ENCODE measurements at places on chromosomes 7 and 10.

GRCh38 chr10:124176349-124177179 lies 83.2 kb upstream of the CHST15 start:
- no peak for DNase-seq

DNA sequence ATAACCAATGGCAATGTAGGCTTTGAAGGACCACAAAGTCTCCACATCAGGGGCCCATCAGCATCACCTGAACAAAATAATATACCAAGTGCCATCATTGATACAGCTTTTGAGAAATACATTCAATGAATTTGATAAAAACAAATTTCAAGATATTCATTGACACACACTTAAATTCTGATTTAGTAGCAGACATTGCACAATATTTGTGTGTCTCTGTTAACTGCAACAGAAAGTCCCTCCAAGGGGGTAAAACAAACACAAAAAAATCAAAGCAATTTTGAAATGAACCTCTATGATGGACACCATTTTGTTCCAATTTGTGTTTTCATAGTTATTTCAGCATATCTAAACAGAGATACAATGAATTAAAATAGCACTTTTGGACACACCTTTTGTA lies 86.8 kb upstream of the RSU1 start:
- DNase-seq = no peak

DNA sequence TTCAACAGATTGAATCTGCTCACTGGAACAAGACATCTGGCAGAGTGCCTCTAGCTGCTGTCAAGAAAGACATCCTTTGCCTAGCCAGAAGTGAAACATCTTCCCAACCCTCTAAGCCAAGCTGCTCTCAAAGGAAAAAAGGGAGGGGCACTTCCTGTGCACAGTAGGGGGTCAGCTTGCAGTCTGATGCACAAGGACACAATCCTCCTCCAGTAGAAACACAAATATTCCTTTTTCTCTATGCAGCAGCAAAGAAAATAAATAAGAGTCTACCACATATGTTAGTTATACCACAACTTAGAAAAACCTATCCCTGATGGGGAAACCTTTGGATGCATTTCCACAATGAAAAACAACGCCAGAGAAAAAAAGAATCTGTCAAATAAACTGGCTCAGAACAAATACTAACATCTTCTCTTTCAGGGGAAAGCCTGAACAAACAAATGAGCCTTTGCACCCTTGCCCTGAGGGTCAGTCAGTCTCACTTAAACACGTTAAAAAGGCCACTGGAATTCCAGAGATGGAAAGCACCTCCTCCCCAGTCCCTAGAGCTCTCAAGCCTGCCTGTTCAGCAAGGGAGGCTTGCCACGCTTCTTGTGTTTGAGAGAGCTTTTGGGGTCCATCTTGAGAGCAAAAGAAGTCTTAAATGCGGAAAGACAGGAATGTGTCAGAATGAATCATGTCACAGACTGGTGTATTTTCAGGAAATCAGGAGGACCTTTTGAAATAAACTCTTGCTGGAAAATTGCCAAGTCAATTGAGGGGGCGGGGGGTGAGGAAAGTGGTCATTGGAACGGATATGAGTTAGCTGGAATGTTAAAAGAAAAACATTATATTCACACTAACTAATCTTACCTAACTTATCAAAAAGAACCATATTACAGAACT lies 7.5 kb downstream of the LAMB1 start:
- no peak for DNase-seq

DNA sequence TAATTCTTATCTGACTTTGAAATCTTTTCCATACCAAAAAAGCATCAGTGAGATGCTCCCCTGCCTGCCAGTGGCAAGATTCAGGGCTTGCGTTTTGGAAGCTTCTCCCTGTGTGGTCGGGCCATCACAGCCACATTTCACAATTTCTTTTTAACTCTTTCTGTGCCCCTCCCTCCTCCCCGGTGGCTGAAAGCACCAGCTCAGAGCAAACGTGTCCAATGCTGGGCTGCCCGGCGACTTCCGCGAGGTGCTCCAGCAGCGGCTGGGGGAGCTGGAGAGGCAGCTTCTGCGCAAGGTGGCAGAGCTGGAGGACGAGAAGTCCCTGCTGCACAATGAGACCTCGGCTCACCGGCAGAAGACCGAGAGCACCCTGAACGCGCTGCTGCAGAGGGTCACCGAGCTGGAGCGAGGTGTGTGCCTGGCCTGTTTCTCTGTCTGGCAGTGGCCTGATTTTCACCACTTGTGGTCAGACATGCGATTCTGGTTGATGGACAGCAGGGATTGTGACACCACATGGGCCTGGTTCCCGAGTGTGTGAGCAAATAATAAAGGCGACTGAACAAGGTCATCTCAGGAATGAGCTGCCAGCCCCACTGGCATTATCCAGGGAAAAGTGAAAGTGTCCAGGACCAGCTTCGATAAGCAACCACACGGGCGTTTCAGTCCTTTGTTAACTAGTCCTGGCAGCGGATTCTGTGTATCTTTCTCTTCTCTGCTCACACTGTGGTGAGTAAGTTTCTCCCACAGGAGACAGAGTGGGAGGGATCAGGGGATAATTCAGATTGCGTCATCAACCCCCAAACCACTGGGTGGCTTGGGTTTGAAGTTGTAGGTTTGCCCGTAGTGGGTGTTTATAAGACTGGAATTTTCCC lies 2.6 kb downstream of the NPTX2 start:
- DNase-seq = peak; percentile 77

- no peak for DNase-seq
These were observed 263.3 kb downstream of the COBL start for GRCh38 chr7:51053160-51053925.

DNA sequence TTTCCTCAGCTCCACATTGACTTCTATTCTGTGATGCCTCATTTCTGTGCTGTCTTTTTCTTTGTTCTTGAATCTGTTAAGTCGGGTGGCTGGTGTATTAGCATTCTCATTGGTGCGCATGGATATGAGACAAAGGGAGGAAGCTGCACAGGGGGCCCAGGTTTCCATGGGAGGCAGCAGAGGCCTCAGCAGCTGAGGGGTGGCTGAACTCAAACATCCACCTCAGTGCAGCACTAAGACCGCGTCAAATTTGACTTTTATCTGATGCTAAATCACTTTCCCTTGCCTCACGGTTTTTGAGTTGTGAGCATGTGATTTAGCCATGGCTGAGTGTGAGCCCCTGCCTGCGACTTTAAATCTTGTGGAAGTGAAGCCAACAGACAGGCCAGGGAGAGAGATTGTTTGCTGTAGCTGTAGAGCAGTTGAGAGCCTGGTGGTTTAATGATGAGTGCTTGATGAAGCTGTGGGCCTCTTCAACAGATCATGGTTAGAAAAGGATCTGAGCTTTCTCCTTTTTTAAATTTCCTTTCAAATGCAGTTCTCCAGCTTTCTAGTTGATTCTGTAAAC lies 193.3 kb upstream of the ZNF804B start:
- DNase-seq = no peak

- no peak for DNase-seq
These were observed 67.0 kb downstream of the PPP1R9A start for GRCh38 chr7:94974423-94974822.

- DNase-seq = peak; percentile 76
These were observed 1.1 kb downstream of the NDST2 start for GRCh38 chr10:73810358-73810734.

DNA sequence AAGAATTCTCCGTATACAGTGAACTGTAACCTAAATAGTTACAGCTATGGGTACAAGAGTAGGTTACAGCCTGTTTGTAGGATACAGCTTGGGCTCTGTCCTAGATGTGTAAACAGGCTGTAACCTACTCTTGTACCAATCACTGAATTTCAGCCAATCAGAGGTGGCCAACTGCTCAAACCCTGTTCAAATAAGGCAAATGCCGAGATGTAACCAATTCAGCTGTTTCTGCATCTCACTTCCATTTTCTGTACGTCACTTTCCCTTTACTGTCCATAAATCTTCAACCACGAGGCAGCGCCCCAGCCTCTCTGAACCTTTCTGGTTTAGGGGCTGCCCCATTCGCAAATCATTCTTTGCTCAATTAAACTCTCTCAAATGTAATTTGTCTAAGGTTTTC lies 8.3 kb upstream of the MMP21 start:
- peak; percentile 65 for DNase-seq

DNA sequence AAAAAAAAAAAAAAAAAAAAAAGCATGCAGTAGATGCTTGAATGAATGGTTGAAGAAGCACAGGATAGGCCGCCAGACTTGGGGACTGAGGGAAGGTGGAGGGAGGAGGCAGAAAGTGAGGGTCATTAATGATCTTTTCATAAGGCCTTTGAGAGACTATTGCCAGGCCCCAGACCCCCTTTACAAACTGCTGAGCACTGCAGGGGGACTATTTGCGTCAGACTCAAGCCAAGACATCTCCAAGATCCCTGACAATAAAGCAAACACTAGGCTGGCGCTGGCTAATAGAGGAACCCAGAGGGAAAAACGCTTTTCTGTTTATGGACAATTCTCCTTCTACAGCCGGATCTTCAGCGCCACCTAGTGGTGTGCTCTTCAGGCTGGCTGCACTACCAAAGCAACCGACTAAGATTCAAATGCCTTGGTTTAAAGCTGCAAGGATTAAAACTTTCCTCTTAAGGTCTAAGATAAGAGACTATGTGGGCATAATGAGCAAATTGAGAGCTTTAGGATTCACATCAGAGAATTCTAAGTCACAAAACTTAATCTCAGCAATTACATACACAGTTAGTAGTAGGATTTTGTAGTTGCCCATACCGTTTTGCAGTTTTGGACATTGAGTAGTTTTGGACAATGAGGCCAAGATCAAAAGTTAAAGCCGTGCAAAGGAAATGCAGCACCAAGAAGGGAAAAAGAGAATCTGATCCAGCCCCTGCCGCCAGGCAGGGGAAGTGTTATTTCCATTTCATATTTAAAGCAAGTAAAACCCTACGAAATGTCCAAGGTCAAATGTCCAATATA lies 17.9 kb upstream of the AGK start:
- peak; percentile 84 for DNase-seq

GRCh38 chr7:159040912-159041711 lies 103.6 kb downstream of the VIPR2 start:
- no peak for DNase-seq

DNA sequence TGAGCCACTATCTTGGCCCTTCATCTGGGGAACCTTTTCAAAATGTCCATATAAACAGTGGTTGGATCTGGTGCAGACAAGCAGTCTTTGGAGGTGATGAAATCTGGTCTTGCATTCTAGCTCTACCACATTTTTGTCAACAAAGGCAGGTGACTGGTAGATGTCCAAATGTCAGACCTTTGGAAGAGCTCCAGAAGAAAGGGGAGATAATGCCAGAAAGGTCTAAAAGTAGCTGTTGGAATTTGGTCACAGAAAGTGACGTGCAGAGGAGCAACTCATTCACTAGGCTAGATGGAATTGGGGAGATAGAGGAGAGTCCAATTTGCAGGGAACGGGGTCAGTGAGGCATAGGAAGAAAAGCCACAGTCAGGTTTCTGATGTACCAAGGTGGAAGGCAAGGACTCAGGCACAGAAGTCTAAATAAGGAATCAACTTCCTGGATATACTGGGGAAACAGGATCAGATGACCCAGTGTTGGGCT lies 36.4 kb upstream of the WAC start:
- DNase-seq = no peak

GRCh38 chr10:114876169-114876568 lies 54.6 kb downstream of the FHIP2A start:
- no peak for DNase-seq

DNA sequence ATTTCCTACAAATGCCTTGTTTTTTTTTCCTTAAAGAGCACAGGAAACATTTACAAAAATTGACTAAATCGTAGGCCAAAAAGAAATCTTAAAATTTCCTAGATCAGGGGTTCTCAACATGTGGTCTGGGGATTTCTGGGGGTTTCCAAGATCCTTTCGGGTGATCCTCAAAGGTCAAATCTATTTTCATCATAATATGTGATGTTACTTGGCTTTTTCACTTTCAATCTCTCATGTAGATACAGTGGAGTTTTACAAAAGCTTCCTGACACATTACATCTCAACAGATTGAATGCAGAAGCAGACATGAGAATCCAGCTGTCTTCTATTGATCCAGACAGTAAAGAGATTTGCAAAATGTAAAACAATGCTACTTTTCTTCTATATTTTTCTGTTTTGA lies 497.3 kb downstream of the INHBA start:
- DNase-seq = peak; percentile 73

- no peak for DNase-seq
These were observed 422.2 kb downstream of the PHTF2 start for GRCh38 chr7:78220754-78221153.

- DNase-seq = peak; percentile 98
These were observed at the start of gene TRA2A for GRCh38 chr7:23531794-23532489. TRA2A (minus strand) TSS chr7:23531981; CDS start chr7:23531824, 157 bp downstream.

DNA sequence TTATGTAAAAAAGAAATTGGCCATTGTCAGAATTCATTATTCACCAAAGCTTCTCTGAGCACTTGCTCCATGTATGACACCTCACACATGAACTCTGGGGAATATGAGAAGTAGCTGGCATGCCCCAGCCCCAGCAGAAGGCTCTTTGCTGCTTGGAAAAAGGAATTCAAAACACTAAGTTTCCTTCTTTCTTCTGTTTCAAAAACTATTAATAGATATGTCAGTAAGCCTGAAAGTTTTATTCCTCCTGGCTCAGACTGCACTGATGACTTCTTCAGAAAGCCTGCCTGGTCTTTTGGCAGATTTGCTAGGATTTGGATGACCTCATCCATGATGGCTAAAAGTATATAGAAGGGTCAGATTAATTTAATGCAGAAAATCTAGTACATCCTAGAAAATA lies 511.0 kb downstream of the GFRA1 start:
- no peak for DNase-seq

DNA sequence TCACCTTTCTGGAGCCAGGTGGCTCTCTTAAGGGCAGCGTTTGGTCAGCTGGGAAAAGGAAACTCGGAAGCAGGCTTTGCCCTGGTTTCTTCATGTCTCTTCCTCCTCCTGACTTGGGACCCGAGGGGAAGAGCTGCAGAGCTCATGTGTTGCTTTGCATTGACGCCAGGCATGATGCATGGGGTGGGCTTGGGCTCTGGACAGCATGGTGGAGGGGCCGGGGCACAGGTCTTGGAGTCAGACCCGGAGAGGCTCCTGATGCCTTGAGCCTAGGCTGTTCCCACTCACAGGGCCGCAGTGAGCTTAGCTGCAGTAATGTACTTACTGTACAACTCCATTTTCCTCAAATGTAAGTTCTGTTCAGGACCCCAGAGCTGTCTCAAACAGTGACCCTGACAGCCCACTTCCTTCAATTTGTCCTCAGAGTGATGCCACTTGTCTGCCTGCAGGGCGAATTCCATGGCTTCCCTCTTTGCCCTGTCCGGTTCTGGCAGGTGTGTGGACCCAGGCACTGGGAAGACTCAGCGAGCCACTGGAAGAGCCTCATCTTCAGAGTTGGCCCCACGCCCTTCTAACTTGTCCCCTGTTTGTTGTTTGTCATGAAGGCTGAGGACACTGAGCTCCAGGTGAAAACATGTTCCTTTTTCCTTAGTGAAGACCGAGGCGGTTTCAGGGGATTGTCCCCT lies 50.2 kb downstream of the ZNF467 start:
- no peak for DNase-seq

DNA sequence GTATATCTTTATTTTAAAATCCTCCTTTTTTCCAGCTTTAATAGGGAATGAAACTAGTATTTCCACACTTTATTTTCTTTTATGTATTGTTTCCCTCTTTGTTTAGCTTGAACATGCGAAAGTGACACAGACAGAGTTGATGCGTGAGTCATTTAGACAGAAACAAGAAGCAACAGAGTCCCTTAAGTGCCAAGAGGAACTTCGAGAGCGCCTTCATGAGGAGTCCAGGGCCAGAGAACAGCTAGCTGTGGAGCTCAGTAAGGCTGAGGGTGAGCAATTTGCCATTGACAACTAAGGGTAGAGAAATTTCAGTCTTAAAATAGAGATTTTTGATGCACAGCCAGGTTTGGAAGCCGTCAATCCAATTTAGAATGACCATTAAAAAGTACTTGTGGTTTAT lies 73.1 kb downstream of the CYP51A1 start:
- DNase-seq = peak; percentile 86

GRCh38 chr7:45143616-45144015 lies 14.0 kb upstream of the RAMP3 start:
- DNase-seq = no peak

Data from suppressor macrophage treated with lipopolysaccharide for 1 hour (primary cell).